ENCODE measurements at places on chromosomes 7 and 10.

GRCh38 chr10:10629512-10629911 lies 388.2 kb upstream of the CELF2 start:
- no peak for DNase-seq

- DNase-seq: no peak
These were observed 190.9 kb upstream of the CXCL12 start for GRCh38 chr10:44575601-44576380.

- DNase-seq: peak; percentile 59
These were observed 179.0 kb downstream of the PTEN start for GRCh38 chr10:88042160-88043100.

- no peak for DNase-seq
These were observed 138.3 kb upstream of the ADCY1 start for GRCh38 chr7:45435846-45436245.

DNA sequence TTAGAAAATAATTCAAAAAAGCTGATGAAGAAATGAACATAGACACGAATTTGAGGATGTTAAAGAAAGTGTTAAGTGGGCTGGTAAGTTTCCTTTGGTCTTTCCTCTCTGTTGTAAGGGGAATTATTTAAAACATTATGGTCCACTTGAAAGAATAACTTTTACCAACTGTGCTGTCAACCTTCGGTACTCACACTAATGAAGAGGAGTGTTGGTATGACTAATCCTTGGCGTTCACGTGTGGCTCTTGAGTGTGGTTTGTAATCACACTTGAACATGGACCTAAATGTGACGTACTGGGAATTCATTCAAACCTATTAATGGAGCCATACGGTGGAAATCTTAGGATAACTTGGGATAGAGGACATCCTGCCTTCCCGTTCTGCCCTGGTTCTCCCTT lies 41.3 kb downstream of the TBXAS1 start:
- DNase-seq: no peak

DNA sequence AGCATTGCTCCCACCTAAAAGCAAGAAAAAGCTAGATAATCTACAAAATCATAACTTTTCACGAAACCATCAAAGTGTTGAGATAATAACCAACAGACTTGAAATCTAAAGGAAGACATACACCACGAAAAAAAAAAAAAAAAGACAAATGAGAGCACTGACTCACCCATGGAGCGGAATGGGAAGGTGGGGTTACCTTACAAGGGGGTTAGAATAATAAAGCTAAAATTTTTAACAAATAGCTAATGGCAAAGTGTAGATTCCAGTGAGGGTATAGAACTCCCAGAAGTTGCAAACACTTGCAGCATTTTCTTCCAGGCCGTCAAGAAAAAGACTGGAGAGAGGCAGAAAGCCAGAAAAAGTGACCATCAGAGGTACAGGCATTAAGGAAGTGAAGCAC lies 27.2 kb downstream of the IPMK start:
- no peak for DNase-seq

DNA sequence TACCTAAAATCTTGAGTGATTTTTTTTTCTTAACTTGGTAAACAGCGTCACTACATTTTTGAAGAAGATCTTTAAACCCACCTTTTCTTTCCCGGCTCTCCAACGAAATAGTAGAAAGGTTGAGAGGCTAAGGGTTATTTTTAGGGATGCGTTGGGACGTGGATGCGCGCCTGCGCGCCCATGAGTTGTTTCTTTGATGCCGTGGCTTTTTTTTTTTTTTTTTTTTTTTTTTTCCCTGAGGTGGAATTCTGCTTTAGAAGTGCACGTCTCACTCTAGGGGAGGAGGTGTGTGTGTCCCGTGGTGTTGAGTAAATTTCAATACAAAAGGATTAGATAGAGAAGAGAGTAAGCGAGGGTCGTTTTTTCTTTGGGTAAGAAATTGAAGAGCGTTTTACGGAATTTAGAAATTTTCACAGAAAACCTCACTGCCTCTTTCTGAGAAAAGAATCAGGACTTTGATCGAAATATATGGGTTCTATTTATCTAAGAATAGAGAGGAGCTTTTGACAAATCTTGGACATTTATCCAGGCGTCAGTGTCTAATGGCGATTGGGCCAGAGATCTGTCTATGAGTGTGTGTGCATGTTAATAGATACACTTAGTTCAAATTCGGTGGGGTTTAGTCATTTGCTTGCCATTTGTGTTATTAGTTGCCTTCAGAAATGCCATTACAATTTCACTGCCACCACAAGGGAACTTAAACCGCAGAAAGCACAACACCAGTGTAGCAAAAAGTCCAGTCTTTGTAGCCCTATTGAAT lies 1.2 kb upstream of the SP8 start:
- no peak for DNase-seq

DNA sequence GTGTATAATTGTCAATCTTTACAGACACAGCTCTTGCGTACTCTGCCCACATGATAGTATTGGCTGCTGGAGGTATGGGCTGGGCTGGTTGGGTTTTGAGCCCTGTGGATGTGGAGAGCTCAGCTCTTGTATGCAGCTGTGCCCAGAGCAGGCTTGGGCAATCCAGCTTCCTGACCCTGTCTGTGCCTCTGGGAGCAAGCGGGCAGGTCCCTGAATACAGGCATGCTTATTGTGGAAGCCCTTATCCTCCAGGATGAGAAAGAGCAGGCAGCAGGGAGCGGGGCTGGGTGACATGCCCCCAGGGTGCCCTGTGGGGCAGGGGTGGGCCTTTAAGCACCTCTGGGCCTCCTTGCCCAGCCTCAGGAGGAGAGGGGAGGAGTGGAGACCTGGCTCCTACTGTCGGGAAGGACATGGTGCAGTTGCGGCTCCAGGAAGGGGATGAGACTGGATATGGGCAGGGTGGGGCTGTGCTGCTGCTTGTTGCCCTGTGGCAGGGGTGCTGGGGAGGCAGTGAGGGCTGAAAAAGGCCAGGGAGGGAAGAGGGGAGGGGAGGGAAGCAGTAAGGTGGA lies 32.7 kb upstream of the SH2D4B start:
- no peak for DNase-seq

GRCh38 chr7:28858895-28859294 lies 99.2 kb downstream of the TRIL start:
- DNase-seq: no peak

GRCh38 chr7:103068414-103069403 lies 5.9 kb downstream of the FBXL13 start:
- DNase-seq: no peak

- no peak for DNase-seq
These were observed 3.4 kb downstream of the KCNIP2 start for GRCh38 chr10:101840102-101840684.

GRCh38 chr10:94363251-94363565 lies 469 bp upstream of the NOC3L start:
- DNase-seq: no peak
